EH (cell line): ENCODE measurements at places on chromosomes 5 and 9.
A peak's percentile ranks its signal among the peaks of the same experiment; 100 is the strongest.

GRCh38 chr9:120841930-120842684, 615 bp downstream of the PSMD5 start:
- peak; percentile 42 for DNase-seq

GRCh38 chr5:146622391-146622790, 106.4 kb upstream of the GPR151 start:
- DNase-seq = peak; percentile 1

DNA sequence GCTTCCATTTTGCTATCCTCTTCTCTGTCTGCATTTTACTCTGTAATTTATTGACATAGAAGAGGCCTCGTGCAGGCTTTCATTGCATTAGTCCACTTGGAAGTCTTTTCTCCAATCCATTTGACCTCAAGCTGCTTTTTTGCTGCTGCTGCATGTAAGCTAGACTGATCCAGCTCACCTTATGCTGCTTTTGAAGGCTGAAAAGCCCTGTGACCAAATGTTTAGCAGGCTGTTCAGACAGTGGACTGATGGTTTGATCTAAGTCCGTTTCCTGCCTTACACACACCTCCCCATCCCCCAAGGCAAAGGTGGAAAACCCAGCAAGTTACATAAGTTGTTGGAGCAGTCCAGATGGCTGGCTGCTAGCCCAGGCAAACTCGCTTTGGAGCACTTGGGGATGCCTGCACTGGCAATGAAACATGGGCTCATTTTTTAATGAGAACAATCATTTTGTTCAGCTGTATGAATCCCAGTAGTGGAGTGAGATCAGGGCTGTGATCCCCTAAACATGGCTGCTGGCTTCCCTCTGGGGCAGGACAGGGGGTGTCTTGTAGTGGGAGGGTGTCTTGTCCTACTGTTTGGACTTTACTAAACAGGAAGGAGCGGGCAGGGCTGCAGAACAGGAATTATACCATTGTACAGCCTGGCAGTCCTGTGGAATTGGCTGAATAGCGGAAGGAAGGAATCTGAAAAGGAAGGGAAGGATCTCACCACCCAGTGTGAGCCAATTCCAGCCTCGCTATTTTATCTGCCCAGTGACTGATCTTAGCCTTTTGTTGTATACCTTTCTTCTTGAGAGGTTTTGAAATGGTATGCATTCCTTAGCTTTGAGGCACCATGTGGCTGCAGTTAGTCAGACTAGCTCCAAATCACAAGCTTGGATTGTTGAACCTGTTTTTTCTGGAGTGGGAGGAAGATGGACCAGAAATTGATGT, 212.0 kb downstream of the ARHGAP26 start:
- peak; percentile 73 for DNase-seq

GRCh38 chr5:40631236-40631635, 48.5 kb upstream of the PTGER4 start:
- no peak for DNase-seq

GRCh38 chr5:624951-625230, 12.8 kb downstream of the CEP72 start:
- no peak for DNase-seq

- DNase-seq = no peak
These were observed 46.4 kb upstream of the PRRC2B start for GRCh38 chr9:131347376-131348020.

DNA sequence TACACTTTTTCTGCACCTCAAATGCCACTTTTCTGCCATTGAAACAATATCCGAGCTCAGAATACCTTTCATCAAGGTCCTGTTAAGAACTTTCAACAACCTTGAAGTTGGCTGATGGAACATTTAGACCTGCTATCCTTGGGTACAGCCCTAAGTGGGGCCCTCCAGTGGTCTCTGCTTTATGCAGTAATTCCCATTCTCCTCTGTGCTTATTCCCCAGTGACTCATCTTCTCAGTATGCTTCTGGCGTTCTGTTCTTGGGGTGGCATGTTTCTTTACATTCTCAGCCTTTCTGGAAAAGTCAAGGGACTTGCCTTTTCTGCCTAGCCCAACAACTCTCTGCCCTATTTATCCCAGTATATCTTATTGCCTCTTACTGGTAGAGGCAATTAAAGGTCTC, 7.1 kb downstream of the ANP32B start:
- DNase-seq = peak; percentile 88

DNA sequence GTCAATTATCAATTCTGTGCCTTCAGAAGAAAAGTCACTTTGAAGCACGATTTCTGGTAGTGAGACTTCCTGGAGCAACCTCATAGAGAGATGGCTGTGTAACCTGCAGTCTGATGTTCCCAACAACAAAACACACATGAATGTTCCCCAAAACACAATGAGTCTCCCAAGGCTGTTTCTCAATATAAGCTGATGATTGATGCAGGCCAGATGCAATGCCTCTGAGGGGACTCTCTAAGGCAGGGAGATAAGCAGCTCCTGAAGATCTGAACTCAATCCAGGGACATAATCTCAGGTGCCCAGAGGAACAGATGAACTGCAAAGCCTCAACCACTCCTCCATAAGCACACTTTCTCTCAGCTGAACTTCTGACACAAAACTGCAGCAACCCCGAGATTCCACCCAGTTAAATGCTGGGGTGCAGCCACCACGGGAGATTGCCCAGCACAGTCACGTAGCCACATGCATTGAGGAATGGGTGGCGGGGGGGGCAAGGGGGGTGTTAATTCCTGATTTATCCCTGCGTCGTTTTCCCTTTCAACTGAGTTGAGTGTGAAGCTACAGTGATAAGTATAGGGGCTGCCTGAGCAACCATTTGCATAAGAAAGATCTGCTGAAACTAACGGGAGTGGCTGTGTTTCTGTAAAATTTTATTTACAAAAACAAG, 122.7 kb upstream of the RASEF start:
- DNase-seq = no peak

- no peak for DNase-seq
These were observed 33.1 kb upstream of the TNPO1 start for GRCh38 chr5:72783354-72783753.

- peak; percentile 68 for DNase-seq
These were observed 195.7 kb downstream of the CDK5RAP2 start for GRCh38 chr9:120383999-120384924.

GRCh38 chr5:128338649-128339048, 199.4 kb downstream of the FBN2 start:
- DNase-seq = no peak

DNA sequence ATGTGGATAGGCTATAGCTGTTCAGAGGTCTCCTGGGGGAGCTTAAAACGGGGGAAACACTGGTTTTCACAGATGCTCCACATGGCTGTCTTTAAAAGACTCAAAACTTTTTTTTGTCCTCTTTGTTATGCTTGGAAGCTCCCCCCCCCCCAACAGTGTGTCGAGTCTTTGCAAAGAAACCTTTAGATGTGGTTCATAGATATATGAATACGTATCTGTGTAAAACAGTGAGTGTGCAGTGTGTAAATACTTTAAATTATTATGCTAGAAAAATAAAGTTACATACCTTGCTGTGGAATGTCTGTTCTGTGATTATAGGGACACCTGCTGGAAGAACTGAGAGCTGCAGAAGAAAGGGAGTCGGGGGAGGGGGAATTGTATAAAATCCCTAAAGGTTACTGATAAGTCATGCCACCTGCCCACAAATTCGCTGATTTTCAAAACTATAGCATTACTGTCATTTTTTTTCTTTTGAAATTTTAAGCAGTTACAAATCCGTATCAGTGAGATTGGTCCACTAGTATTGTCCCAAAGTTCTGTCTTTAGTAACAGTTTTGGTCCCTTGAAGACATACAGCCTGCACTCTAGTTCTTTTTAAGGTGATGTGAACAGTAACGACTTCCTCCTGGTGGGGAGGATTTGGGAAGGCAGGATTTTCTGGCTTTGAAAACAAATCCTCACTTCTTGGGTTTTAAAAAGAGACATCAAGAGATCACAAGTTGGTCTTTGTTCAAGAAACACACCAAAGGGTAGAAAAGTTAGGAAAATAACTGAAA, 22.9 kb downstream of the RGMB start:
- peak; percentile 78 for DNase-seq

DNA sequence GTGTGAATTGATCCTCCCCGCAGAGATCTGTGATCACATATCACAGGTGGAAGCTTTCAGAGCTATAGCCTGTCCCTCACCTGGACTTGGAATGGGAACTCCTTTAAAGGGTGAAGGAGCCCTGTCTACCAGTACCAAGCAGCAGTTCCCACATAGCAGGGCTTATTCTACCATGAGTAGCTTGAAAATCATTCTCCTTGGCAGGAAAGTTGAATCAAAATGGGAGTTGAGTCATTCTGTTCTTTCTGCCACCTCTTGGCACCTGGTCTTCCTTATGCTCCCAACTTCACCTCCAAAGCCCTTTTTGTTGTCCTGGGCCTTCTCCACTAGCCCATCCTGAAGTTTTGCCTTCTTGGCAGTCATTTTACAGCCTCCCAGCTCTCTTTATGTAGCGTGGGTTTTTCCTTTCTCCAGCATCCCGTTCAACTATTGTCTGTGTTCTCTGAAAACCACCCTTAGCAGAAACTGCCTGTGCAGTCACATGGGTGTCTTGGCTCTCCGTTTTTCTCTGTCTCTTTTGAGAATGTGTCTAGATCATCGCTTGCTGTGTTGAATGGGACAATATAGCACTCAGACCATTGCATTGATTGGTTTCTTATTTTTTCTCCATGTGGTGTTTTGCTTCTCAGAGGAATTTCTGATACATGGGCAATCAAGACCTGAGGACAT, 222.2 kb downstream of the AOPEP start:
- DNase-seq = no peak

- no peak for DNase-seq
These were observed 49.6 kb upstream of the PRDM9 start for GRCh38 chr5:23457780-23458179.

DNA sequence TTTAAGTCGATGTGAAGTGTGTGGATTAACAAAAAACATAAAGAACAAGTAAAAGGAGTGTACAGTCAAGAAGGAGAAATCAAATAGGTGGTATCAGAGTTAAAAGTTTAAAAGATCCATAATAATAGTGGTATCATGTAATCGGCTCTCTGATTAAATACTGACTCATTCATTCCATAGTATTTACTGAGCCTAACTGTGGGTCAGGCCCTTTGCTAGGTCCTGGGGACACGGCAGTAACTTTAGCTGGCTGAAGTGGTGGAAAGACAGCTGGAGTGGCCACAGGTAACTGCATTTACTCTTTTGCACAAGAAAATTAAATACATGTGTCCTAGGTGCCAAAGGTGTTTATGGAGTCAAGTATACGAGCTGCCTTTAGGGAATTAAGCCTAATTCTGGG, 124.0 kb downstream of the GNAQ start:
- DNase-seq = peak; percentile 40

DNA sequence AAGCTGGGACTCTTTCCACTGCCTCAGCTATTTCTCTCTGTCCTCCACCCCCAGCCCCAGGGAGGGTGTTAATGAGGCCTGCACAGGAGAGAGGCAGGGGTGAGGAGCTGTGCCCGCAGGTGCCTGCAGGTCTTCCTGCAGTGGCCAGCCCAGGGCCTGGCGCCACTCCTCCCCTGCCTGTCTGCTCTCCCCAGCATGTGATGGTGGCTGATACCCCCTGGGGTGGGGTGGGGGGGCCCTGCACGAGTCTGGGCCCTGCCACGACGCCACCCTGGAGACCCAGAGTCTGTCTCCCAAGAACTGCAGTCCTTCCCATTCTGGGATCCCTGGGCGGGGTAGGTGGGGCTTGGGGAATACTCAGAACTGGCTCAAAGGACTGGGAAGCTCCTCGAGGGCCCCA, 166.4 kb upstream of the SMIM23 start:
- DNase-seq = no peak

- peak; percentile 31 for DNase-seq
These were observed 250.8 kb downstream of the SLIT3 start for GRCh38 chr5:169050146-169050571.

DNA sequence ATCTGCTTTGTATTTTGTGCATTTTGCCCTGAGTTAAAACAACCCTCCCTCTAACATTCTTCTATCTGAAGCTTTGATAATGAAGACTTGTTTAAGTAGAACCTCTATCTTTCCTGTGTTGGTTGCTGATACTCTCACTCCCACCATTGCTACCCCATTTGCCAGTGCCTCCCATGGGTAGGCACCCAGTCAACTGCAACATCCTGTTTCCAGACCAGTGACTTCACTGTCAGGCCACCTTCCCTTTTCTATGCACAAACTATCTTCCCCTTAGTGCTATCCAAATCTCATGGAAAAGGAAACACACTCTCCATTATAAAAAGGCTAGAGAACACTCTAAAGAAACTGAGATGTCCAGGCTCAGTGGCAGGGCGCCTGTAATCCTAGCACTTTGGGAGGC, 5.6 kb upstream of the IARS1 start:
- no peak for DNase-seq

- DNase-seq = no peak
These were observed 66.8 kb upstream of the MAP1B start for GRCh38 chr5:72040513-72040912.

DNA sequence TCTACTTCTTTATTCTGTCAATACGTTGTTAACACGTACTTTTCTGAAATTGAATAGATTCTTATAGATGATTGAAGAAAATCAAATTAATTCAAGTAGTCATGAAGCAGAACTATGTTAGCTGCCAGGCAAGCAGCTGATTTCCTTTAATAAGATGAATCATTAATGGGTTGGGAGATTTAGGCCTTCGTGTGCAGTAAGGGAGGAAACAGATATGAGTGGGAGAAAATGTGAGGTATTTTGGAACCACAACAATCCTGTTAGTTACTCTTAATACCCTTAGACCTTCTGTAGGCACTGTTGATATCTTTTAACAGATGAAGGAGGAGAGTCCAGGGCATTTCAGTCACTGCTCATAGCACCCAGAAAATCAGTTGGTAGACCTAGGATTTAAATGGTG, 121.0 kb downstream of the AOPEP start:
- DNase-seq = peak; percentile 88

- DNase-seq = peak; percentile 70
These were observed 51.2 kb upstream of the PALM2AKAP2 start for GRCh38 chr9:109728686-109729300.

DNA sequence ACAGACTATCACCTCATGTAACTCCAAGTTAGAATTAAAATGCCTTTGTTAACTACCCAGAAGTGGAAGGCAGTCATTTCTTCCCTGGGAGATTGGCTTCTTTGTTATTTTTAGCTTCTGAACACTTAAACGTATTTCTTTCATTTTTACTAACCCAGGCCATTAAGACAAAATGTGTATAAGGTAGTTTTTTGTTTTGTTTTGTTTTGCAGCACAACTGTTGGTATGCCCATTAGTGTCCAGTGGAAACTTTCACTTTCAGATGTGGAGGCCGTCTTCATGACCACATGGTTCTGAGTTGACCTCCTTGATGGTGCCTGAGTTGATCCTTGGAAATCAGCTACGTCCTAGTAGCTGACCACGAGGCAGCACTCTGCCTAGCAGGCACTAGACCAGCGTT, 264.6 kb upstream of the ZNF608 start:
- DNase-seq = no peak
